NCI-H187 (cell line): ENCODE measurements at places on chromosomes 13 and 19.

- DNase-seq, result no peak
Measured at GRCh38 chr19:40693150-40693788, 2.8 kb upstream of the NUMBL start.

DNA sequence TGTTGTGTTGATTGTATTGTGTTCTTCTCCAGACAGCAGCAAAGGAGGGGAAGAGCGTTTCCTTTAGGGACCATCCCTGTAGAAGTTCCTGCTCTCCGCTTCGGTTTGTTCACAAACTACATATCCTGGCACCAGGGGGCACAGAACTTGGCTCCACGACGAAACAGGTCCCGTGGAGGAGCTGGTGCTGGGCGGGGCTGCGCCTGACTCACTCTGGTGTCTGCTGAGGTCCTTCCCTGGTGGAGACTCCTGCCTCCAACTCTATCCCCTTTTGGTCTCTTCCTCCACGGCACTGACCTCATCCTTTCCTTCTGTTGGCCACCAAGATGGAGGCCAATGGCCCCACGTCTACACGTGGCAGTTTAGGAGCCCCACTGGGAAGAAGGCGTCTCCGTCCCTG lies 14.7 kb downstream of the TMPRSS9 start:
- no peak for DNase-seq

DNA sequence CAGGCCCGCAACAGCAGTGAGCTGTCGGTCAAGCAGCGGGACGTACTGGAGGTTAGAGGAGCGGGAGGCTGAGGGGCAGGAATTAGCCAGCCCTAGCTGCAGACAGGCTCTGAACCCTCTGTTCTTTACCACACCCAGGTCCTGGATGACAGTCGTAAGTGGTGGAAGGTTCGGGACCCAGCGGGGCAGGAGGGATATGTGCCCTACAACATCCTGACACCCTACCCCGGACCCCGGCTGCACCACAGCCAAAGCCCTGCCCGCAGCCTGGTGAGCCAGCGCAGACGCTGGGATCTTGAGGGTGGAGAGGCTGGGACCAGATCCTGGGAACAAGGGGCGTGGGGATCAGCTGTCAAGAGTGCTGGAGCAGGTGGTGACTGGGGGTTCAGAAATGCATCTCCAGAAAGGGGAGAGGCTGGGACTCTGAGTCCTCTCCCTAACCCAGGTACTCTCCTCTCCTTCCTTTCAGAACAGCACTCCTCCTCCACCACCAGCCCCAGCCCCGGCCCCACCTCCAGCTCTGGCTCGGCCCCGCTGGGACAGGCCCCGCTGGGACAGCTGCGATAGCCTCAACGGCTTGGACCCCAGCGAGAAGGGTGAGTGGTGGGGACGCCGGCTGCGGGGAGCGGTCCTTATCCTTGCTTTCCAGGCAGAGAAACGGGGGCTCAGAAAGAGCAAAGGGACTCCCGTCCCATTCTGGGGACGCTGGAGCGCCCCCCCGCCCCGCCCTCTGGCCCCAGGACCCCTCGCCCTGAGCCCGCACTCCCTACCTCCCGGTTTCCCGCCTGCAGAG lies 10.4 kb downstream of the EPS8L1 start:
- no peak for DNase-seq

DNA sequence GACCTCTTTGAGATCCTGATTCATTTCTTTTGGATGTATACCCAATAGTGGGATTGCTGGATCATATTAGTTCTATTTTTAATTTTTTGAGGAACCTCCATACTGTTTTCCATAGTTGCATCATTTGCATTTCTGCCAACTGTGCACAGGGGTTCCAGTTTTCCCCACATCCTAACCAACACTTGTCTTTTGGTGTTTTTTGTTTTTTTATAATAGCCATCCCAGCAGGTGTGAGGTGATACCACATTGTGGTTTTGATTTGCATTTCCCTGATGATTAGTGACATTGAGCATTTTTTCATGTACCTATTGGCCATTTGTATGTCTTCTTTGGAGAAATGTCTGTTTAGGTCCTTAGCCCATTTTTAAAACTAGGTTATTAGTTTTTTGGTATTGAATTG lies 18.8 kb upstream of the GPR183 start:
- no peak for DNase-seq

GRCh38 chr13:73035660-73036059 lies 23.1 kb upstream of the KLF5 start:
- DNase-seq, result no peak

- DNase-seq, result no peak
Measured at GRCh38 chr13:97802213-97802612, 151.3 kb upstream of the IPO5 start.

- no peak for DNase-seq
Measured at GRCh38 chr13:93655154-93655553, 428.5 kb downstream of the GPC6 start.

- no peak for DNase-seq
Measured at GRCh38 chr13:64936879-64937278, 2293.3 kb downstream of the PCDH9 start.

- DNase-seq, result no peak
Measured at GRCh38 chr13:41122838-41123237, 9.8 kb downstream of the KBTBD6 start.

DNA sequence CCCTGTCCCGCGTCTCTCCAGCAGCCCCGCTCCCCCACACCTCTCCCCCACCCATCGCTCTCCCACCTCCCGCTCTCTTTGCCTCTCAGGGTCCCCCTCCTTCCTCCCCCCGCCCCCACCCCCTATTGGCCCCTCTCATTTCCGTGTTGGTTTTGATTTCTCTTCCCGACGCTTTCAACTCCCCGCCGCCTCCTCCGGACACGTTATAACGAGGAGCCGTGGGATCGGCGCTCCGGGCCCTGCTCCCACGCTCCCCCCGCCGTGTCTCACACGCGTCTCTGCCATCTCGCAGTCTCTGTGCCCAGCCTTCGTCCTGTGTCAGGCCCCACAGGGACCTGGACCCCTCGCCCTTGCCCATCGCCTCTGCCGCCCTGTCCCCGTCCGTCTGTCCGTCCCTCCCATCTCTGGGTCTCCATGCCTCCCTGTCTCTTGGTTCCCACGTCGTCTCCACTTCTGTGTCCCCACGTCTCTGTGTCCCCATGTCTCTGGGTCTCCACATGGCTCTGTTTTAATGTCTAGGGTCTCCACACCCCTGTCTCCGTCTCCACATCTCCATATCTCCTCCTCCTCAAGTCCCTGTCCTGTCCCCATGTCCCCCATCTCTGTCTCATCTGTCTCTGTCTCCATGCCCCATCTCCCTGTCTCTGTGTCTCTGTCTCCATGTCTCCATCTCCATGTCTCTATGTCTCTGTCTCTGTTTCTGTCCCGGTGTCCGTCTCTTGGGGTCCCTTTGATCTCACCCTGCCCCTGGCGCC lies 13.1 kb downstream of the ERFL start:
- DNase-seq, result no peak

- no peak for DNase-seq
Measured at GRCh38 chr13:34420702-34421346, 521.2 kb upstream of the NBEA start.

DNA sequence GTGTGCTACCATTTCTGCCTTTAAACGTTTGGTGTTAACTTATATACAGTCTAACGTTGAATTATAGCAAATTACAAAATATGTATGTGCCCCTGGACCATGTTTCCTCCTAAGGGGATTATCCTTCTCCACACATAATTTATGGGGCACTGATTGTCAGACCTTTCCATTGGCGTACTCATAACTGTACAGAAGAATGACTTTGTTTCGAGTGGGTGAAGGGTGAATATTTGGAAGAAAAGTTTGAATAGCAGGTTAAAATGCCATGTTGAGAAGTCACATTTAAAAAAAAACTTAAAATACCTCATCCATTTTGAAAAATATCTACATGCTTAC lies 58.8 kb downstream of the SLC10A2 start:
- DNase-seq, result no peak

DNA sequence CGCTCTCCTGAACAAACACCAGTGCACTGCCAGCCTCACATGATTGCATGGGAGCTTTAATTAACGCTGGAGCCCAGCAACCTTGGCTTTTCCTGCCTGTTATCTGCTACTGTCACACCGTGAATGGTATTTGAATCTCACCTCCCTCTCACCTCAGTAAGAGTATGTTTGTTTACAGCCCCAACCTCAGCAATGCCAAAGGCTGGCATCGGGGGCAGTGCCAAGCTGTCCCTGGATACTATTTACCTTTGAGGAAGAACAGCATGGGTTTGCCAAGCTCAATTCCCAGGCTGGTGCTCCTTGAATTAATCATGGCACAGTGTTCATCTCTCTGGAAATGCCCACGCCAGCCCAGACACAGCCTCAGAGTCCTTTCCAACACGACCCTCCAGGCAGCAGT lies 57.2 kb upstream of the SERPINE3 start:
- no peak for DNase-seq
